ENCODE measurements at places on chromosomes 6 and 20.
A peak's percentile ranks its signal among the peaks of the same experiment; 100 is the strongest.

GRCh38 chr6:23145781-23146180 lies 576.4 kb downstream of the HDGFL1 start:
- no peak for DNase-seq

DNA sequence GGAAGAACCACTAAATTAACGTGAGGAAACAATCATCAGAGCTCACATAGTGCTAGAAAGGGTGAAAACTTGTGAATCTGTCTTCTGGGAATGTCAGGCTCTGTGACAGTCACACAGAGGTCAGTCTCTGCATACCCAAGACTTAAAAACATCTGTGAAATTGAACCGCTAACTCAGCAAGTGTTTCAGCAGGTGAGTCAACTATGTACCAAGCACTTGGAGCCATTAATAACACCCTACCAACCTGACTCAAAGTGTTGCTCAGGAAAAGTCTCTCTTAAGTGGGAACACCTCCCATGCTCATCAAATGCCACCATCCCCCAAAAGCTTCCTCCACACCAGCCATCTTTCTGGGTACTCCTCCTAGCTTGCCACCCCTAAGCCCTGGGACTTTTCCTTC lies 92.3 kb upstream of the CARMIL1 start:
- DNase-seq, result no peak

- DNase-seq, result no peak
Measured at GRCh38 chr6:169156108-169156792, 97.4 kb downstream of the THBS2 start.

DNA sequence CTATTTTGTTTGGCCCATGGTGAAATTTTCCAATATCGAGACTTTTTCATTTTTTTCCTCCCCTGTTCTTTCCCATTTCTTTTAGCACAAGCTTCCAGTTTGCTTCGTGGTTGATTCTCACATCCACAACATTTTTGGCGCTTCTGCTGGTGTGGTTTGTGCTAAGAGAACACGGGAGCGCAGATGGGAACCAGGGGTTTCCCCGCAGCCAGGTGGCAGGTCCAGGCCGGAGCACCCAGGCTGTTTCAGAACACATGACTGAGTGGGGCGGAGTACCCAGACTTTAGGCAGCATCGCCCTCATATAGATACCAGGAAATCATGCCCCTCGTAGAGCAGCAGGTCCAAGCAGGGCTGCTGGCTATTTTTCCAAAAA lies 58.0 kb downstream of the SYTL3 start:
- no peak for DNase-seq

DNA sequence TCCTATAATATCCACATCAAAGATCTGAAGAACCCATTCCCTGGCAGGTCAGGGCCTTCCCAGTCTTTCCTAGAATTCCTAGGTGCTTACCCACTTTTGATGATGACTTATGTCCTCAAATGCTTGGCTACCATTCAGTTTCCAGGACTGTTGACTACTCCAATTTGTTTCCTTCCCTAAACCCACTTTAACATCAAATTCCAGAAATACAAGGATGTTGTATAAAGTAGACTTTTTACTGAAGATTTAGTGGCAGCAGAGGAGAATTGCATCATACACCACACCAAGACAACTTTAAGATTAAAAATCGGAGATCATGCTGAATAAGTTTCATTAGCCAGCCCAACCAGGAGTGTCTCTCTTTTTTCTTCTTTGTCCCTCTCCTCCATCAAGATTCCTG lies 203.3 kb upstream of the LAMP5 start:
- no peak for DNase-seq

GRCh38 chr20:57009355-57009754 lies 257.1 kb downstream of the BMP7 start:
- DNase-seq, result no peak

DNA sequence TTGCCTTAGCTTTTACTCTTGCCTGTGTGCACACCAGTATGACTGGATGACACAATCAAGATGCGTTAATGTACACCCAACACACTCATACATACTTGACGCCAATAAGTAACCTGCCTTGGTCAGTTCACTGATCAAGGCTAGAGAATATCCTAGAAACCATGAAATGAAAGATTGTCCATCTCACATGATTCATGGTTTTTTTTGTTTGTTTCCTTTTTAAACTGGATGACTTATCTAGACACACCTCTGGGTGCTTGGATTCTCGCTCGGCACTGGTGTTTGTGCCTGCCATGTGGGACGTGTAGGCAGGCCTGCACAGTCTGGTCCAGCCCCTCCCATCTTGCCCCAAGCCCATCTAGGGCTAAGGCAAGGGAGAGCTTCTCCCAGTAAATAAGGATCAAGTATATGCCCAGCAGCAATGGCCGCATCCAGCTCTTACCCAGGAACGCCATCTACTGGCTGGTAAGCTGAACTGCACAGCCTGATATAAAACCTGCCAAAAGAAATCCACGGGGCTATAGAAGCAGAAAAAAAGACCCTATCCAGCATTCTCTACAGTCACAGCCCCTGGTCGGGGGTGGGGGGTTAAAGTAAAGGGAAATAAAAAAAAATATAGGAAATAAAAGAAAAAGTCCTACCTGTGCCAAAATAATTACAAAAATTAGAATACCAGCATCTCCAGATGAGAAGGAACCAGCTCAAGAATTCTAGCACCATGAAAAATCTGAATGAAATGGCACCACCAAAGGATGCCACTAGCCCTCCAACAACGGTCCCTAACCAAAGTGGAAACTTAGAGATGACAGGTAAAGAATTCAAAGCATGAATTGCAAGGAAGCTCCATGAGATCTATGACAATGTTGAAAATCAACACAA lies 73.3 kb downstream of the OTOR start:
- DNase-seq, result no peak

- no peak for DNase-seq
Measured at GRCh38 chr6:69693762-69694161, 103.0 kb downstream of the LMBRD1 start.

GRCh38 chr6:157411368-157411767 lies 30.4 kb downstream of the ZDHHC14 start:
- DNase-seq, result no peak

DNA sequence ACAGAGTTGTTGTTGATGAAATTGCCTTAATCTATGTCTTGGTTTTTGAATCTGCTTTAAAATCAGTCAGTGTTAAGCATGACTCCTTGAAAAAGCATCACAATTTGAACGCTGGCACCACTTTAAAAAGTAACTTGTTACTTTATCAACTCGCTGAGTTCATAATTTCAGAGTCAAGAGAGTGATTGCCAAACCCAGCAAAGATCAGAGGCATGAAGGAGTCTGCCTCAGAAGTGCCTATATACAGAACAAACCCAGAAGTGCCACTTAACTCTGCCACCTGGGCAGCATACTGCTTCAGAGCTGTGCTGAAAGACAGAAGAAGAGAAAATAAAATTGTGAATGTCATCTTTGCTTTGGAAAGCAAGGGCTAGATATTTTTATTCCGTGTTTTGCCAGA lies 73.6 kb upstream of the HCRTR2 start:
- DNase-seq, result no peak

GRCh38 chr6:41677124-41677921 lies 39.1 kb downstream of the MDFI start:
- DNase-seq, result no peak

GRCh38 chr6:146833157-146833556 lies 234.4 kb downstream of the ADGB start:
- no peak for DNase-seq

GRCh38 chr6:46323312-46323965 lies 152.7 kb upstream of the ENPP5 start:
- no peak for DNase-seq

- DNase-seq, result no peak
Measured at GRCh38 chr6:67698534-67698933, 936.5 kb upstream of the ADGRB3 start.

DNA sequence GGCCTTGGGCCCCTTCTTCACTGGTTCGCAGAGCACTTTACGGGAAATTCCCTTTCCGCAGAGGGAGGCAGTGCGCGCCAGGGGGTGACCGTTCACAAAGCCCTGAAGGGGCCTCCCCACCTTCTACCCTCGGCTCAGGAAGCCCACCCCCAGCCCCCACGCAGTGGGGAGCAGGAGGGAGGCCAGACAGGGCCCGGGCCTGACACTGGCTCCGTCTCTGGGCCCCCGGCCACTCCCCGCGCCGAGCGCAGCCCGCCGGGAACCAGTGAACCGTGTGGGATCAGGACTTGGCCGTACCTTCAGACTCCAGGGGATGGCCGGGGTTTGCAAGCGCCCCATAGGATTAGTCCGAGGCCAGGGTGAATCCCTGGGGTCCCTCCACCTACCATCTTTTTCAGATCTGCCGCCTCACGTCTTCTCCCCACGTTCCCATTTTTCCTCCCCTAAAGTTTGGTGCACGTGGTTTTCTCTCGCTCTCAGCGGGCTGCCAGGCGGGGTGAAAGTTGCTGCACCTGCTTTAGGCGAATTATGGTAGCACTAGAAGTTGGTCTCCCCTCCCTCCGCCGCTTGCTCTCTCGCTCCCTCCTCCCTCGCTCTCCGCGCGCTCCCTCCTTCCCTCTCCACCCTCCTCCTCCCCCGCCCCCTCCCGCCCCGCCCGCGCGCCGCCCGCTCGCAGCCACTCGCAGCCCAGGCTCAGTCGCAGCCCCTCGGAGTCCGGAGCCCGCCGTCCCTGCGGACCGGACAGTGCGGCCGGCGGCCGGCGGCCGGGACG lies at the start of gene FOXP4:
FOXP4 (plus strand) TSS at position 679 of the 772 bp plus-strand sequence. CDS start 19,380 bp downstream, outside the sequence.
- DNase-seq, result peak; percentile 72

DNA sequence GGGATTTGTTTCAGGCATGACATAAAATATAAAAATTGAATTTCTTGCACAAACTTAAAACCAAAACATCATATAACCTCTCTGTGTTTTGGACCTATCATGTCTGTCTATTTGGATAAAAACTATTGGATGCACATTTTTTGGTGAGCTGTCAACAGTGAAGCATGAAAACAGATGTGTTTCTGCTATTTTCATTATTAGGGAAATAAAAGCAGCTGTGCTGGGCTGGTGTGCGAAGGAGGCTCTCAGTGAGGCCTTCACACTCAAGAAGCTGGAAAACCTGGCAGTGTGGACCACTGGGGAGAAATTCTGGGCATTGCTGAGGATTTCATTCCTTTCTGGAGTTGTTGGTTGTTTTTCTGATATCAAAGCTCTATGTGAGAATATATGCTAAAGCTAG lies 395.3 kb downstream of the GJA1 start:
- DNase-seq, result no peak

- DNase-seq, result no peak
Measured at GRCh38 chr20:34375977-34376430, 12.9 kb downstream of the ITCH start.

DNA sequence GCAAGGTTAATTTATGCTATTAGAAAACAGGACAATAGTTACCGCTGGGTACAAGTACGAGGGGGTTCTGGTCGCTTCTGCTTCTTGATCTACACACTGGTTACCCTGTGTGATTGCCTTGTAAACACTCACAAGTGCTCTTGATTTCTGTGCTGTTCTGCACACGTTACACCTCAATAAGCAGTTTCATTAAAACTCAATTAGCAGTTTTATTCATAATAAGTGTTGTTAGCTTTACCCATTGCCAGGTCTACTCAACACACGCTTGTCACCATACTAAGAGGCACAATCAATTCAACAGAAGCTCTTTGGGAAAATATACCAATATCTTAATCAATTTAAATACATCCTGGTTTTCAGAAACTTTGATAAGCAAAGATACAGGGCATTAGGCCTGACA lies 20.4 kb downstream of the BMP7 start:
- DNase-seq, result no peak

DNA sequence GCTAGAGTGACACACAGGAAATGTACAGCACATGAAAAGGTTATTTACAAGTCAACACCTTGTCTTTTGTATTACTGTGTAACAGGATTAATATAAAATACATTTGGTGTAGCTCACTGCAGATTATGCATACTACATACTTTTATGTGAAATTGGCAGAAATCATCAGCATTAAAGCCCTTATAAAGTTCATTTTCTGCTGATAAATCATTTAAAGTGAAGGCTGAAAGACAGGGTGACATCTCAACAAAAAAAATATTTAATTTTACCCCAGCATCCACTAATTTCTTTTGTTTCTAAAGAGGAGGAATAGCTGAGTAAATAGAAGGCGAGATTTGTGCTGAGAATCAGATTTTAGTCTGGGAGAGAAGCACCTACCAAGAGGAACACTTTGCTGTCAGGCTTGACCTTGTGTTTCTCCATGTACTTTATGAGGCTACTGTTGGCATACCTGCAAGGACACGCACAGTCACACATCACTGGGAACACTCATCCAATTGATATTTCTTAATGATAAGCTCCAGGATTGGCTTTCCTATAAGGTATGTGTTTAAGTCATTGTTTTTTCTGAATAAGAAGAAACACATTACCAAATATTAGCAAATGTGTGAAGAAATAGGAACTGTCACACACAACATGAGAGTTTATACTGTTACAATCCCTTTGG lies 146.6 kb upstream of the SLC22A16 start:
- DNase-seq, result no peak

DNA sequence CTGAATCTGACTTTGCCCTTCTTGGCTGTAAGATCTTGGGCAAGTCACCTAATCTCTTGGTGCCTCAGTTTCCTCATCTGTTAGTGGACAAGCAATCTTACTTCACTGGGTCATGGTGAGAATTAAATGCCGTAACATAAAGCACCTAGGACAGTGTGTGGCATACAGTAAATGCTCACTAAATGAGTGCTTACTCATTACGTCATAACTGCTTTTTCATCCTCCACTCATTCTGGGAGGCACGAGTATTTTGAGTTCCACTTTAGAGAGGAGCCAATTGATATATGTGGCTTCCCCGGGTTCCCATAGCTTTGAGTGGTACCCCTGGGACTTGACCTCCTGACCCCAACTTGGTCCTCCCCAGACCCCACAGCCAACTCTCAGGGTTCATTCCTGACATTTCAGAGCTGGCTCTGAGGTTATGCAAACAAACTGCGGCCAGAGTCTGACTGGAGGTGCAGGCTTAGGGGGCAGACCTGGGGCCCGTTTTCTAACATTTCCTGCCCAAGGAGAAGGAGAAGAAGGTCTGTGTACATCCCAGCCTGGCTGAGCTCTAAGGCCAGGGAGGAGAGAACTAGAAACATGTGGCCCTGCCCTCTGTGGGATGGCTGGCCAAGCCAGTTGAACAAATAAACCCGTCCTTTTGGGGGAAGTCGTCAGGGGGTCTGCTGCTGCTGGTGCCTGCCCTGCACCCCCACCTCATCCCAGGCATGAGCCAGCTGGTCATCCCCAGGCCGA lies 5.8 kb downstream of the ANGPT4 start:
- no peak for DNase-seq

DNA sequence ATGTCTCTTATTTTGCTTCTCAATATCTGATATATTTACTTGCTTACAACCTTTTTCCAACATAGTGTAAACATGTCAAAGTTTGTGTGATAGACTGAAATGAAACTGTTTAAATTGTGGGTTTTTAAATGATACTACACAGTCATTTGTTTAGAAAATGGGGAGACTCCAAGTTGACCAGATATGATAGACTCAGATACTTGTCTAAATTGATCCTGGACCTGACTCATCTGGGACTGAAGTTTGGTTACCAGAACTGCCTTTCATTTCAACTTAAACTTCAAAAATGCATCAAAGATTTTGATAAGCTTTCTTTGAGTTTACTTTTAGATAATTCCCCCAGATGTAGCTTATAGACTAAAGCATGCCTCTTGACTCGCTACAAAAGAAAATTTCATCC lies 27.0 kb upstream of the PRL start:
- DNase-seq, result no peak

Measured in stimulated activated CD8-positive, alpha-beta memory T cell treated with anti-CD3 and anti-CD28 coated beads, Interleukin-12 subunit alpha, Interleukin-12 subunit beta, amount 100 ng/mL, for 1 hour (primary cell).